ENCODE measurements at places on chromosomes 3 and 15.

- no peak for DNase-seq
Measured at GRCh38 chr3:14199641-14200040, 21.0 kb downstream of the LSM3 start.

GRCh38 chr3:127392156-127392490, 104.3 kb upstream of the PRR20G start:
- no peak for DNase-seq

DNA sequence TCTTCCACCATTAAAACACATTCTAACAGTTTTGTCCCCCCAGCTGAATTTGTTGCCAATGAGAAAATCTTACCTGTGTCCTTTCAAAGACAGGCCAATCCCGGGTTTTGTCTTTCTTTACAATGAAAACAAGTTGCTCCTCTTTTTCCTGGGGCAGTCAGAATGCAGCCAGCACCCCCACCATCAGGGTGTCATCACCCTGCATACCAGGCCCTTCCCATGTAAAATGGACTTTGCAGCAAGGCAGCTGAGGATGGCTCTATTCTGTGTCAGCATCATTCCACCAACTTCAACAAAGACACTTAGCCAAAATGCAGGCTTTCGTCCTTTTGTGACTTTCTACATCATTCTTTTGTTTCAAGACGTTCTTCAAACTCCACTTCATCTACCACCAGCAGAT, 490.9 kb downstream of the OCA2 start:
- no peak for DNase-seq

- DNase-seq = no peak
Measured at GRCh38 chr3:8578282-8578681, 66.3 kb downstream of the SSUH2 start.

DNA sequence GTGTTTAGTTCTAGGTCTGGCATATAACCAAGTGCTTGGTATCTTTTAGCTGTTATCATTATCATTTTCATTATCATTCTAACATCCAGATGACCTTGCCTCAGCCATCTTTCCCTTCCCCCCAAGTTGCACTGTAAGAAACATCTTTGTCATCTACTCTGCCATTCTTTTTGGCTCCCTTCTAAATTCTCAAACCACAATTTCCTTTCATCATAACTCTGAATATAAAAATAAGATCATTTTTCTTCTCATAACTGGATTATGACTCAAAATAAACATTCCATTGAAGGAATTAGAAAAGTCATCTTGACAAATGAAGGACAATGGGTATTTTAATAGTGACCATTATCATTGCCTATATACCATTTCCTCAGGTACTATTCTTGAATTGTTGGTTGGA, 786.2 kb downstream of the AGBL1 start:
- DNase-seq = no peak

- DNase-seq = no peak
Measured at GRCh38 chr3:5384557-5385236, 197.2 kb downstream of the EDEM1 start.

DNA sequence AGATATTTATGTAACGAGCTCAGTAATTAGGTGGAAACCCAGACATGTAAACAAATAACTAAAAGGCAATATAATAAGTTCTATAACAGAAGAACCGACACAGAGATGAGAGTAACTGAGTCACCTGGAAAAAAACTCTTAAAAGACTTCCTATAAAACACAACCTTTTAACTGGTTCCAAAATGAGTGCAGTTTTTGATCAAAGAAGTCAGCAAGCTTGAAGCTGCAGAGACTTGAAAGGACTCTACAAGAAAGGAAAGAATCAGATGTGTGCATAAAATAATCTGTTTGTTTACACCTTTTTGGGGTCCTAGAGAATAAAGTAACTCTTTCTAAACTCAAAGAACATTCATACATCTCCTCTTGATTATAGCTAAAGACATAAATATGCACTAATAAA, 560.4 kb upstream of the CCDC54 start:
- no peak for DNase-seq

DNA sequence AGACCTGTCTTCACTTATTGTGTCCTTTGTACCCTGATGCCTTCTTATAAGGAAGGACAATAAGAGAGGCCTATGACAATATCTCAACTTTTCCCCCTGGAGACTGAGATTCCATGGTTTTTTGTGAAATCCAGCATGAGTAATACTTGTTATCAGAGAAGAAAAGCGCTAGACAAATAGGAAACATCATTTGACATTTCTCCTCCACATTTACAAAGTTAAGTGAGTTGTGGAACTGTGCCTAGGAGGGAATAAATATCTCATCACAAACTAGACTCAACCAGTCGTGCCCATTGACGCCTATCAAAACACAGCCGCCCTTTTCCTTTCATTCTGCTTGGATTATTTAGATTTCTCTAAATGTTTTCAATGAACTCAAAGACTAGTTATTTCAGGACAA, 253.1 kb downstream of the MECOM start:
- DNase-seq = no peak

DNA sequence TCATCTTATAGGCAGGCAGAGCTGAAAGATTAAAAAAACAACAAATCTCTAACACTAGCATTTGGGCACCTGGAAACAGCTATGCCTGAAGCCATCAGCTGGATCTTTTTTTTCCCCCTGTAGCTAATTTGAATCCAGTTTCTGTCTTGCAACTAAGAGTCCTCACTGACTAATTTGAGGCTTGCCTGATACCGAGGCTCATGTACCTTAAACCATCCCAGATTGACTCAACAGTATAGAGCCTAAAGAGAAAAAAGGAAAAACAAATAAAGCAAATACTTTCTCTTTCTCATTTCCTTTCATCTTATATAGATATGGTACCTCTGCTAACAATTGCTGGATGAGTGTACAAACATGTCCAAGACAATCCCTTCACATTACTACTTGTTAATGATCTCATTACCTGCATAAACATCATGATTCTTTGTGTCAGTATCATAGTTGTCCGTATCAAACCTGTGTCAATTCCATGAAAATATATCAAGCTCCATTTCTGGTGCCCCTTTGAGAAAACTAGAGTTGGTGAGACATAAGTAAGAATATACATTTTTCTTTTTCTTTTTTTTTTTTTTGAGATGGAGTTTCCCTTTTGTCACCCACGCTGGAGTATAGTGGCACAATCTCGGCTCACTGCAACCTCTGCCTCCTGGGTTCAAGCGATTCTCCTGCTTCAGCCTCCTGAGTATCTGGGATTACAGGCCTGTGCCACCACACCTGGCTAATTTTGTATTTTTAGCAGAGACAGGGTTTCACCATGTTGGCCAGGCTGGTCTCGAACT, 43.1 kb downstream of the BHLHE40 start:
- peak; percentile 90 for DNase-seq

GRCh38 chr3:72143322-72143721, 358.4 kb upstream of the PROK2 start:
- no peak for DNase-seq

DNA sequence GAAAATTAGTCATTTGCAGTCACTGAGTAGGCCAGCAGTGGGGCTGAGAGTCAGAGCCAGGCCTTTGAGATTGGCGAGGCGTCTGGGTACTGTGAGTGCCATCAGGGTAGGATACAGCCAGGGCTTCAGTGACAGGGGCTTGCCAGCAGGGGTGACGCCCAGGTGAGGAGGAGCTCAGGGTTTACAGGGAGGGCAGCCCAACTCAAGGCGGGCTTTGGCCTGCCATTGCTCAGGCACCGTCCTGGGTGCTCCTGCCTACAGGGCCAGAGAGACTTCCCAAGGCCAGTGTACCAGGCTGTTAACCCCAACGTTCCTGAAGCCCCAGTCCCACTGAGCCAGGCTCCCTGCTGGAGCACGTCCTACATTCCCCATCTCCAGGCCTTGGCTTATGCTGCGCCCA, 152.0 kb downstream of the FBLN2 start:
- DNase-seq = no peak

DNA sequence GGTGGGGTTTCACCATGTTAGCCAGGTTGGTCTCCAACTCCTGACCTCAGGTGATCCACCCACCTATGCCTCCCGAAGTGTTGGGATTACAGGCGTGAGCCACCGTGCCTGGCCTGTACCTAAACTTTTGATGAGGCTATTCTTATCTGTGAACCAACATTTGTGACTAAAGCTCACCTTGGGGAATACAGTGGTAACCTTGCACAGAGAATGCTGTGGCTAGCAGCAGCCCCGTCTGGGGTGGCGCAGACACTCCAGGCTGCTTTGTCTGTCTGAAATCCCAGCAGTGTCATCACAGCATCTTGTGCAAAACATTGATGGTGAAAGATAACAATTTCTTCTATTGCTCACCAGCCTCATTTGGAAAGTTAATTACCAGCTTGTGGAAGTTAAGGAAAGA, 58.9 kb downstream of the CMTM8 start:
- DNase-seq = peak; percentile 62

DNA sequence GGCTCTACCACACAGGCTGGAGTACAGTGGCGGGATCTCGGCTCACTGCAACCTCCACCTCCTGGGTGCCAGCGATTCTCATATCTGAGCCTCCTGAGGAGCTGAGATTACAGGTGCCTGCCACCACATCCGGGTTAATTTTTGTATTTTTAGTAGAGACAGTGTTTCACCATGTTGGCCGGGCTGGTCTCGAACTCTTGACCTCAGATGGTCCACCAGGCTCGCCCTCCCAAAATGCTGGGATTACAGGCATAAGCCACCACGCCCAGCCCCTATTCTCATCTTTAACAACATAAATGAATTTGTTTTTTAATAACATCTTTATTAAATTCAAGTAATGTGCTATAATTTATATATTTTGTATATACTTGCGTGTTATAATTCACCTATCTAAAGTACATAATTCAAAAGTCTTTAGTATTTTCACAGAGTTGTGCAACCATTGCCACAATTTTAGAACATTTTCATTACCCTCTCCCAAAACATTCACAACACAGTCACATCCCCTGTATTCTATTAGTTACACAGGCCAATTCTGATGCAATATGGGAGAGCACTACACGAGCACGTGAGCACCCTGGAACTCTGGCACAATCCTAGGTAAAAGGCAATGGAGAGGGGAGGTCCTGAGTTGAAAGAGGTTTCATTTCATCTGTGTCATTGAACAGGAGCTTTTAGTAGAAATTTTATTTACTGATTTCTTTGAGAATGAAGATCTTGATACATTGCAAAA, 21.2 kb upstream of the MTMR14 start:
- DNase-seq = no peak

DNA sequence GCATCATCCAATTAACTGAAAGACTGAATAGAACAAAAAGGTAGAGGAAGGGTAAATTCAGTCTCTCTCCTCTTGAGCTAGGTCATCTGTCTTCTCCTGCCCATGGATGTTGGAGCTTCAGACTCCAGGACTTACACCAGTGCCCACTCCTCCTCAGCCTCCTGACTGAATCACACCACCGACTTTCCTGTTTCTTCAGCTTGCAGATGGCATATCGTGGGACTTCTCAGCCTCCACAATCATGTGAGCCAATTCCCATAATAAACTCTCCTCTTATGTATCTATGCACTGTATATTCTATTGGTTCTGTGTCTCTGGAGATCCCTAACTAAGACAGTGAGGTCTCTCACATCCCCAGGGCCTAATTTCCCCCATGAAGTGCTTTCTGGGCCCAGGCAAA, 140.4 kb downstream of the CD47 start:
- no peak for DNase-seq

DNA sequence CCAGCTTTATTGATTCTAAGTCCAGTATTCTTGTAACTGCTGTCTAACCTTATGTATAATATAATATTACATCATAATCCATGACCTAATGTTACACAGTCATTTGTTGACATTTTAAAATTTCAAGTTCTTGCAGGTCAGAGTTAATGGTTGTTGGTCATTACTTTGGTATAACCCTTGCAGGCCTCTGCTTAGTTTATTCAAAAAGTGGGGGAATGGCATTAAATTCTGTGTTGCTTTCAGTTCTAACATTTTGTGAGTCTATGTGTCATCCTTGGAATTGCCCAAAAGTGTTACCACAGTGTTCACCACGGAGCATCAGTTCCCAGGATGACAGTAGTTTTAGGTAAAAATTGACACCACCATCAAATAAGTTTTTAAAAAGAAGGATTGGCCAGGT, 174.8 kb upstream of the BCL6 start:
- DNase-seq = peak; percentile 26

- DNase-seq = no peak
Measured at GRCh38 chr3:147391781-147392624, 14.3 kb downstream of the ZIC4 start.

DNA sequence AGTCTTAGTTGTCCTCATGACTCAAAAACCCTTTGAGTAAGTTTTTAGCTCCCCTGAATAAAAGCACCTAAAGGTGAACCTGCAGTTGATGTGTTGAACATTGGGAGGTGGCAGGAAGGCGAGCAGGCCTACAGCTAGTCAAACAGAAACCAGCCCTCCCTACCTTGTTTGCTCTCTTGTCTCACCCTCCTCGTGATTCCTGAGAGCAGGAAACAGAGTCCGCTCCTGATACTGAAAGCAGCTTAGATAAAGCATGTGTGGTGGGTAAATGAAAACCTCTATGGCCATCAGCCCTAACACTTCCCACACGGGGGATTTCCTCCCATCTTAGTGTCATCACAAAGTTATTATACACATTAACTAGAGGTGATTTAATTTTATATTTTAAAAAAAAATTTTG, 21.8 kb upstream of the CLDN18 start:
- DNase-seq = peak; percentile 44

GRCh38 chr3:126024049-126024854, 55.3 kb downstream of the ROPN1B start:
- DNase-seq = no peak

DNA sequence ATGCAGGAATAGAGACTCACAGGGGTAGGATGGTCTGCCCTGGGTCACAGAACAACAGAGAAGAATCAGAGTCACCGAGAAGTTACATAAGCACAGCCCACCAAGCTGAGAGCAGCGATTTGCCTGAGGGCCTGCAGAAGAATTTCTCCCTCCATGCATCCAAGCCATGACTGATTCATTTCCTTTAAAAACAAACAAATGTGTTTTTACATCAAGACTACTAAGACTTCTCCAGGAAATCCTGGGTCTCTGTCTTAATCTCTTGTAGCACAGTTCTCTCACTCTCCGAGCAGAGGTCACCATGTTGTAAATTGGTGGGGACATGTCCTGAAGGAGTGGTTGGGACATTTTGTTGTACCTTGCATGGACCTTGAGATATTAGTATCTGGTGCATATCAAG, 159.8 kb downstream of the THSD4 start:
- DNase-seq = no peak

GRCh38 chr15:71501344-71502076, 308.8 kb upstream of the NR2E3 start:
- DNase-seq = no peak

DNA sequence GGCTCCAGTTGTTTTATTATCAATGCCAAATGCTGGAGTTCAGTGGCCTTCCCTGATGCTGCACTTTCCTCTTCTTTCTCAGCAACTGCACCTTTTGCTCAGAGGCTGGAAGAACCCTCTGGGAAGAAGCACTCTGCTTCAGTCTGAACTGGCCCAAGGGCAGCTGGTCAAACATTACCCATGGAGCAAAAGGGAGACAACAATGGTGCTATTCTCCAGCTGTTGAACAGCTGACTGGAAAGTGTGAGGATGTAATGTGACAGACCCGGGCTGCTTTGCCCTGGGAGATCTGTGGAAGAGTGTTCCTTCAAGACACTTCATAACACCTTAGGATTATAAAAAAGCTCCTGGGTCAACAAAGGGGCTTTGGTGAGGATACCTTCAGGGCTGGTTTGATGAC, 84.9 kb downstream of the EPHB1 start:
- no peak for DNase-seq

- DNase-seq = no peak
Measured at GRCh38 chr3:87949189-87949878, 109.5 kb downstream of the CGGBP1 start.

All from activated CD4-positive, alpha-beta T cell treated with anti-CD3 and anti-CD28 coated beads, Interleukin-10, Interleukin-2, amounts not matched to agents 100 ng/mL and 50 ng/mL, durations not matched to agents 16 hours and 8 hours (primary cell).